B cell (primary cell): ENCODE measurements at places on chromosomes 3 and 15.

DNA sequence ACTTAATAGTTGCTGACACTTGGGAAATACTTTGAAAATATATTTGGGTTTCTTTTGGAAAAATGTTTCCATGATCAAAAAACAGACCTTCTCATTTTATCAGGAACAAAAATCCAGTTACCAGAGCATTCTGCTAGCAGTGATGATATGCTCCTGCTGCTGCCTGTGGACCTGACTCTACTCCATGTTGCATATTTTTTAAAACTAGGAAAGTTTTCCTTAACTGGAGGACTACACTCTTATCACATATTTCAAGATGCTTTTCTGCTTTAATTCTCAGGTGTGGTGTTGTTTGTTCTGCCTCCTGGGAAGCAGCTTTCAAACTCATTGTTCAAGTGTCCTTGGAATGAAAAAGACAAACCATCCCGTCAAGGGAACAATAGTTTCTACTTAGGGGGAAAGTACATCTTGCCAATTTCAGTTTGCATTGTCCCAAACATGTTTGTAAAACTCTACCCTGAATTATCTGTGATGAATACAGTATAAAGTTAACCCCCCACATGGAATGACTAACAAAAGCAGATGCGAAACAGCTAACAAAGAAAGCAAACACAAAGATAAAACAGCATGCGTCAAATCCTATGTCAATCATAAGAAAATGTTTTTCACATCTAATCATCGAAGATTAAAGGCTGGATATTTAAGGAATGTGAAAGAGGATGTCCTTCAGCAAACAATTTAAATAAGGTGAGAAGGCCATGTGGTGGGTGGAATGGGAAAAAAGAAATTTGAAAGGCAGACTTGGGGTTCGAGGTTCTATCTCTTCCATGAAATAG is 40.1 kb upstream of the PSMD6 start:
- H3K36me3 ChIP-seq, result no peaks in the 10 kb centered on the region
- H3K27ac ChIP-seq, result no peak overlapping the region
- DNase-seq, result no peak
- no peaks in the 10 kb centered on the region for H3K4me1 ChIP-seq
- H3K27me3 ChIP-seq, result no peaks in the 10 kb centered on the region

DNA sequence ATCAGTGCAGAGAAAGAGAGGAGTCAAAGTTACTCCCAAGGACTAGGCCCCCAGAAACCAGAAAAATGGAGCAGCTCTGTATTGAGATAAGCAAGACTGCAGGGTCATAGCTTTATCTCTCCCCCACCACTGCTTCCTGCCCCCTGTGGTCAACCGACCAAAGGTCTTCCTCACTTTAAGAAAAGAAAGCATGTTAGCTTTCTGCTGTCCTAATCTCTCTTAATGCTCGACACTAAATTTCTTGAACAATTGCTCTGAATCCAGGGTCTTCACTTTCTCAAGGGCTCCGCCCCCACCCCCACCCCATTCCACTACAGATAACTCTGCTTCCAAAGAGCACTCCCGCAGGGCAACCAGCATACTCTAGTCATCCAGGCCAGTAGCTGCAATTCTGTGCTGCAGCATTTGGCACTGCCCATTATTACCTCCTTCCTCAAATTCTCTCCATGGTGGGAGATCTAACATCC is 31.9 kb downstream of the TNIK start:
- H3K27ac ChIP-seq, result no peak overlapping the region
- DNase-seq, result no peak
- H3K27me3 ChIP-seq, result no peaks in the 10 kb centered on the region
- H3K4me1 ChIP-seq, result no peaks in the 10 kb centered on the region
- H3K36me3 ChIP-seq, result no peaks in the 10 kb centered on the region

- no peaks in the 10 kb centered on the region for H3K36me3 ChIP-seq
- no peak overlapping the region for H3K27ac ChIP-seq
- no peak for DNase-seq
- no peaks in the 10 kb centered on the region for H3K27me3 ChIP-seq
- H3K4me1 ChIP-seq, result peaks cover 16% of the 10 kb centered on the region
Observed at GRCh38 chr3:191236646-191237045, 37.6 kb downstream of the OSTN start.

DNA sequence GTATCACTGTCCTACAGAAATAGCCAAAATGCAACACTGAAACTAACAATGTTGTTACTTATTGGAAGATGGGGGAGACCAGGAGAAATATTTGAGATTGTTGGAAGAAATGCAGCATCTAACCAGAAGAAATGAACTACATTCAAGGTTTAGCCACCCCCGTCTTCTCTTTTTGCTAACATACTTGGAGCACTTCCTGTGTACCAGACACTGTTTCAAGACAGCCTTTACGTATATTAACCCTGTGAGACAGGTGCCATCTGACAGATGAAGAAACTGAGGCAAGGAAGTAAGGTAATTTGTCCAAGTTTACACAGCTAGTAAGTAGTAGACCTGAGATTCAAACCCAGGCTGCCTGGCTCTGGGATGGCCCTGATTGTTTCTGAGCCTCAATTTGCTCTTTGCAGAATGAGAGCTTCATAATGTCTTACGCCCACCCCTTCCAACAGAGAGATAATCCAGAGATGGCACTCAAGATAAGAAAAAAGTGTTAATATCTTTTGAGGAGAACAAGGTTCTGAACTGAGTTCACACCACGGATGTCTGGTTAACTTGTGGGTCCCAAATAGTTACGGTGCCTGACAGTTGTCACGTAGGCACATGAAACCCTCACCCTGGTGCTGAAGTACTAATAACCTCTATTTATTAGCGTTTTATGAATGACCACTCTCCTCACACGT is 26.1 kb downstream of the RASGRP1 start:
- H3K36me3 ChIP-seq, result peaks cover 6% of the 10 kb centered on the region
- H3K27ac ChIP-seq, result no peak overlapping the region
- H3K4me1 ChIP-seq, result no peaks in the 10 kb centered on the region
- no peak overlapping the region for H3K4me3 ChIP-seq
- no peaks in the 10 kb centered on the region for H3K27me3 ChIP-seq

DNA sequence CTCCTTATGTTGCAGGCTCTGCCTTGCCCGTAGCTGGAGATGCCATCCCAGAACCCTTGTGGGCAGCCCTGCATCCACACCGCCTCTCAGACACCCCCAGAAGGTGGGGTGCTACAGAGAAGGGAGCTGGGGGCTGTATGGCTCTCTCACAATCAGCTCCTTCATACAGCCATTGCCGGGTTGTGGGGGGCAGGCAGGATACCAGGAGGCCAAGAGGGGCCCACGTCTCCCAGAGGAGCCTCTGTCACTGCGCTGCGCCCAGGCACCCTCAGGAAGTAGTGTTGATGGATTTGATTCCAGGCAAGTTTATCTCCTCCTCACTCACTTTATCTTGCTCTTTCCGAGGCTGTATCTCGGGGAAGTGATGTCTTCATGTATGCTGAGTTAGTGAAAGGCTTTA is 171.6 kb downstream of the CHDH start:
- H3K36me3 ChIP-seq, result no peaks in the 10 kb centered on the region
- no peak for DNase-seq
- no peak overlapping the region for H3K27ac ChIP-seq
- H3K4me1 ChIP-seq, result no peaks in the 10 kb centered on the region
- no peak overlapping the region for H3K4me3 ChIP-seq
- no peaks in the 10 kb centered on the region for H3K27me3 ChIP-seq

- H3K36me3 ChIP-seq, result no peaks in the 10 kb centered on the region
- H3K4me3 ChIP-seq, result no peak overlapping the region
- no peaks in the 10 kb centered on the region for H3K27me3 ChIP-seq
- H3K27ac ChIP-seq, result no peak overlapping the region
Observed at GRCh38 chr3:61580982-61581643, 19.7 kb downstream of the PTPRG start.

DNA sequence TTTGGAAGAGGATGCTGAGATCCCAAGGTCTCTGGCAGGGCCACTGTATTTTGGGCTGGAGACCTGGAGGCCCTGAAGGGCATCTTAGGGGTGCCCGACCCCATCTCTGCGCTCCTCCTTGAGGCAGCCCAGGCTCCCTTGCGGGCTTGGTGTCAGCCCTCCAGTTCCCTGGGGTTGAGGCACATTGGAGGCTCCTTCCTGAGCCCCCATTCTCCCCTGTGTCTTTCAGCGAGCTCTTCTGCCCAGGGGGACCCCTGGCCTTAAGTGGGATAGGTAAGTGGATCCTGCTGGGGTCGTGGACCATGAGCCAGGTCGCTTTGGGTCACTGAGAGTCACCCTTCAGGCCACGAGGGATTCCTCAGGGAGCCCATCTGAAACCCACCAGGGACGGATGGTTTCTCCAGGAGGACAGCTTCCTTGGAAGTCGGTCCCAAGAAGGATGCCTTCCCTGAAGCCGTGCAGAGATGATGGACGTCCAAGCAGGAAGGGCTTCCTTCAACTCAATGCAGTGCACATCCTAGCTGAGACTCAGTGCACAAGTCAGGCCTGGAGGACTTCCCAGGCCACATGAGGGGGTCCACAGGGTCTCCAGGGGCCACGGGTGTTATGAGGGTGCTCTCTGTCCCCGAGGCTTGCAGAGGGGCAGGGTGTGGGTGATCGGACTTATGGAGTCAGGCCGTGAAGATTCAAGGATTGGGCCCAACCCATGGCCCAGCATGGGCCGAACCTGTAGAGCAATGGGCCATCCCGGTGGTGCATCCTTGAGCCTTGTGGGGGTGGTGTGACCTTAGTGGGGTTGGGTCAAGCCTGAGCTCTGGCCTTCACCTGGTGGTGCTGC is 224.3 kb downstream of the SNRPN start:
- no peak overlapping the region for H3K27ac ChIP-seq
- H3K4me3 ChIP-seq, result no peak overlapping the region
- H3K4me1 ChIP-seq, result no peaks in the 10 kb centered on the region
- H3K36me3 ChIP-seq, result no peaks in the 10 kb centered on the region

DNA sequence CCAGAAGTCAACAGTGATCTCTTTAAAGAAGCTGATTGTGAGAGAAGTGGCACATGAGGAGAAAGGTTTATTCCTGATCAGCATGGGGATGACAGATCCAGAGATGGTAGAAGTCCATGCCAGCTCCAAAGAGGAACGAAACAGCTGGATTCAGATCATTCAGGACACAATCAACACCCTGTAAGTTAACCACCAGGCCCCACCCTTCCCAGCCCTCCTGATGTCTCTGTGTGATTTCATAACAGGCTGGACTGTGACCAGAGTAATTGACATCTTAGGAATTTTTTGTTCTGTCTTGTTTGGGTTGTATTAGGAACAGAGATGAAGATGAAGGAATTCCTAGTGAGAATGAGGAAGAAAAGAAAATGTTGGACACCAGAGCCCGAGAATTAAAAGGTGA is 67.7 kb downstream of the KLHL25 start:
- H3K36me3 ChIP-seq, result peaks cover 94% of the 10 kb centered on the region
- no peaks in the 10 kb centered on the region for H3K27me3 ChIP-seq
- H3K4me3 ChIP-seq, result no peak overlapping the region
- no peak overlapping the region for H3K27ac ChIP-seq
- H3K4me1 ChIP-seq, result no peaks in the 10 kb centered on the region
- DNase-seq, result no peak

DNA sequence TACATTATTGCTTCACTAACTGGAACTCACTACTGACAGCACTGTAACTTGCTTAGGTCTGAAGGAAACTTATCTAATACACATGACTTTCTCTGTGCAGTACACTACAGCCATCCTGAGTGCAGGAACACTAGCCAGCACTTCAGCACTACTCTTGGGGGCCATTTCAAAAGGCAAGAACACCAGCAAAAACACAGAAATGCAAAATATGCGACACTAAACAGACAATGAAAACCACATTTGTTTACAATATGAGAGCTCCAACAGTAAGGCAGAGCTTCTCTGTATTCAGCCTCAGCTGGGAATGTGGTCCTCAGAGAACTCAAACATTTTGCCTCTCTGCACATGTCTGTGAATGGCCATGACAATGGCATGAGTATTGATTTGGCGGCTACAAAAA is 109.6 kb downstream of the ARRDC4 start:
- no peaks in the 10 kb centered on the region for H3K4me1 ChIP-seq
- no peaks in the 10 kb centered on the region for H3K27me3 ChIP-seq
- H3K4me3 ChIP-seq, result no peak overlapping the region
- H3K27ac ChIP-seq, result no peak overlapping the region

DNA sequence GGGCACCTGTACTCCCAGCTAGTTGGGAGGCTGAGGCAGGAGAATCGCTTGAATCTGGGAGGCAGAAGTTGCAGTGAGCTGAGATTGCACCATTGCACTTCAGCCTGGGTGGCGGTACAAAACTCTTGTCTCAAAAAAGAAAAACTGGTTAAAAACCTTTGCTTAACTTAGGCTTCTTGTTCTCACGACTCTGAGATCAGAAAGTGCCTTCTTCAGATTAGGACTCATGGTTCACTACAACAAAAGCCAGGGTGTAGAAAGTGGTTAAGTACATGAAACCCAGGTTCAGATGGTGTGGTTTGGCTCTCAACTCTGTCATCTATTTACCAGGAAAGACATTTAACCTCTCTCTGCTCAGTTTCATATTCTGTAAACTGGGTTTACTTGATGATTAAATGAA is 168.4 kb downstream of the TUSC7 start:
- no peak overlapping the region for H3K4me3 ChIP-seq
- H3K27ac ChIP-seq, result no peak overlapping the region
- no peaks in the 10 kb centered on the region for H3K36me3 ChIP-seq
- H3K4me1 ChIP-seq, result no peaks in the 10 kb centered on the region

- no peaks in the 10 kb centered on the region for H3K36me3 ChIP-seq
- no peaks in the 10 kb centered on the region for H3K27me3 ChIP-seq
- no peak overlapping the region for H3K27ac ChIP-seq
- no peaks in the 10 kb centered on the region for H3K4me1 ChIP-seq
Observed at GRCh38 chr3:67580430-67581000, 73.9 kb downstream of the SUCLG2 start.

DNA sequence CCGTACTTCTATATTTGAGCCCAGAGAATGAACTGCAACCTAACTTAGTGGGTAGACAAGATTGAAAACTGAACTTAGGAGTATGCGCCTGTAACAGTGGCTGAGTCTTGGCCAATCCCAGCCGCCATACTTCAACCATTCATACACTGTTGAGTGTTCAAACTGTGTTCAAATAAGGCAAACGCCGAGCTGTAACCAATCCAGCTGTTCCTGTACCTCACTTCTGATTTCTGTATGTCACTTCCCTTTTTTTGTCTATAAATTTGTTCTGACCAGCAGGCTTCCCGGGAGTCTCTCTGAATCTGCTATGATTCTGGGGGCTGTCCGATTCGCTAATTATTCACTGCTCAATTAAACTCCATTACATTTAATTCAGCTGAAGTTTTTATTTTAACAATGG is 58.6 kb upstream of the TPM1 start:
- H3K4me1 ChIP-seq, result no peaks in the 10 kb centered on the region
- no peak overlapping the region for H3K4me3 ChIP-seq
- no peak for DNase-seq
- H3K27me3 ChIP-seq, result no peaks in the 10 kb centered on the region
- no peak overlapping the region for H3K27ac ChIP-seq

GRCh38 chr15:91192690-91193377 is 92.8 kb downstream of the SV2B start:
- no peaks in the 10 kb centered on the region for H3K4me1 ChIP-seq
- peaks cover 8% of the 10 kb centered on the region for H3K27me3 ChIP-seq
- DNase-seq, result no peak
- H3K36me3 ChIP-seq, result no peaks in the 10 kb centered on the region
- no peak overlapping the region for H3K4me3 ChIP-seq
